SJSA1 (cell line): ENCODE measurements at places on chromosomes 3 and 15. TPM values are rescaled to one million over a fixed set of nuclear protein-coding genes. Genes with fewer than 3 reads are reported as not detected.

DNA sequence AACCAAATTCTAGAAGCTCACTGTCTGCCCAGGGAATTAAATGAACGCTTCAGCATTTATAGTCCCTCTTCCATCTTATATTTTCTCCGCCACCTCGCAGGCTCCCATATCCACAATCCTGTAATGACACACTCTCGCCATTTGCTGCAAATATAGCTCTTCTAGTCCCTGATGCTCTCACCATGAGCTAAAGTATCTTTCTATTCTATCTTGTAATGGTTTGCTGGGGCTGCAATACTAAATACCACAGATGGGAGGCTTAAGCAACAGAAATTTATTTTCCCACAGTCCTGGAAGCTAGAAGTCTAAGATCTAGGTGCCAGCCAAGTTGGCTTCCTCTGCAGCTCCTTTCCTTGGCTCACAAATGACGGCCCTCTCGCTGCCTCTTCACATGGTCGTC, 106.9 kb upstream of the NPHP3 start:
- DNase-seq = no peak
- no peak overlapping the region for H3K27ac ChIP-seq
- no peaks in the 10 kb centered on the region for H3K27me3 ChIP-seq
- no peaks in the 10 kb centered on the region for H3K4me1 ChIP-seq
- H3K36me3 ChIP-seq = no peaks in the 10 kb centered on the region

DNA sequence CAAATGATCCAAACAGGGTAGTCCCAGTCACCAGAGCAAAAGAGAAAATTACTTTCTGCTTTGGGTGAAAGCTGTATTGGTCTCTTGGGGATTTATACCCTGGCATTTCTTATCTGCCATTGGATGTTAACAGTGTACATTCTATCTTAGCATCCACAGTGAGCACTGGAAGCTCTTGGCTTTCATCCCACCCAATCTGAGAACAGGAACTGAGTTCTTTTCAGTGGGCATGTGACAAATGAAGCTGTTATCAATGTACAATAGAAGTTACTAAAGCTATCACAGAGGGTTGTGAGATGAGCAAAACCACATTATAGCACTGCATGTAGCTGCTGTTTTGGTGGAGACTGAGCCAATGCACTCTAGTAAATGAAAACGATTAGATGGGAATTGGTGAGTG, 300.7 kb downstream of the TUSC7 start:
- no peaks in the 10 kb centered on the region for H3K36me3 ChIP-seq
- DNase-seq = no peak
- no peak overlapping the region for H3K27ac ChIP-seq
- H3K4me3 ChIP-seq = no peak overlapping the region

- no peak for DNase-seq
- peaks cover 12% of the 10 kb centered on the region for H3K4me1 ChIP-seq
- H3K36me3 ChIP-seq = no peaks in the 10 kb centered on the region
- no peak overlapping the region for H3K27ac ChIP-seq
Measured at GRCh38 chr3:72105306-72105705, 320.4 kb upstream of the PROK2 start.

DNA sequence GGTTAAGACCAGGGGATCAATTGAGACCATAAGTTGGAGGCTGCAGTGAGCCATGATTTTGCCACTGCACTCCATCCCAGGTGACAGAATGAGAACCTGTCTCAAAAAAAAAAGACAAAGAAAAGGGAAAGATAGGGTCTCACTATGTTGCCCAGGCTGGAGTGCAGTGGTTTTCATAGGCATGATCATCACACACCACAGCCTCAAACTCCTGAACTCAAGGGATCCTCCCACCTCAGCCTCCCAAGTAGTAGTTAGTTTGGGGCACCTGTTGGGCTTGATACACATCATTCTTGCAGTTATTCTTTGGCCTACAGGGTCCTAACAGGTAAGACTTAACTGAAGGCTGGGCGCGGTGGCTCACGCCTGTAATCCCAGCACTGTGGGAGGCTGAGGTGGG, 42.1 kb downstream of the UBXN7 start:
- H3K27ac ChIP-seq = no peak overlapping the region
- H3K36me3 ChIP-seq = peaks cover 45% of the 10 kb centered on the region
- DNase-seq = no peak

LRRC49 gene
- total RNA-seq = 5.1 and 12.1 TPM in 2 replicates

TGM5 gene
- 0.24 TPM in 1 of 2 replicates, not detected in the other for total RNA-seq

DNA sequence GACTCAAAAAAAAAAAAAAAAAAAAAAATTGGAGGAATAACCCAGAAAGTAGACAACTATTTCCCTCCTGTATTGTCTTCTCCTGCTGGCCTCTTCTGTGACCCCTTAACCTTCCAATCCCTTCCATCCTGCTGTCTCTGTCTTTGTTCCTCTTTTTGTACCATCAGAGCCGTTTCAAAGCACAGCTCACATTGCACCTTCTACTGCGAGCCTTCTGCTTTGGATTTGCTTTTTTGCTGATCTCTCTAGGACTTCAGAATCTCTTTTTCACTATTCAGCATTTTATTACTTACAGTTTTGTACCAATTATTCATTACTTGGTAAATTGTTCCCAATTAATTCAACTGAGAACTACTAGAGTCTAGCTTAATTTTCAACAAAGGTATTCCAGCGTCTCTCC, 284.0 kb upstream of the TBL1XR1 start:
- H3K27me3 ChIP-seq = no peaks in the 10 kb centered on the region
- no peak overlapping the region for H3K27ac ChIP-seq
- no peaks in the 10 kb centered on the region for H3K36me3 ChIP-seq
- H3K4me3 ChIP-seq = no peak overlapping the region
- H3K4me1 ChIP-seq = peaks cover 24% of the 10 kb centered on the region

DNA sequence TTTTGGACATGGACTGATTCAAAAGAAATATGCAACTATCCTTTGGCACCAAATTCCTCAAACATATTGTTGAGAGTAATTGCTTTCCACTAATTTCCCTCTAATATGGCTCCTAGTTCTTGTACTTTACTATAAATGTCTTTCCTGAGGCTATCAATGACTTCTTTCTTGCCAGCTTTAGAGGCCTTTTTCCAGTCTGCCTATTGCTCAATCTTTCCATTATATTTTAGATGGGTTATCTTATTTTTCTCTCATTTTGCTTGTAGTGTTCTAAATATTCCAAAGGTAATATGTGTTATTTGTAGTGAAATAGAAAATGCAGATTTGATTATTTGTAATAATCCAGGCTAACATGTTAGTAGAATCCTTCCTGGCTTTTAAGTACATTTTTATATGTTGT, 11.5 kb upstream of the TEX9 start:
- H3K27ac ChIP-seq = no peak overlapping the region
- no peak for DNase-seq
- no peaks in the 10 kb centered on the region for H3K4me1 ChIP-seq
- H3K4me3 ChIP-seq = no peak overlapping the region

GRCh38 chr3:138202945-138203701, 16.0 kb downstream of the ARMC8 start:
- no peak overlapping the region for H3K4me3 ChIP-seq
- DNase-seq = no peak
- H3K27me3 ChIP-seq = no peaks in the 10 kb centered on the region
- H3K36me3 ChIP-seq = peaks cover 13% of the 10 kb centered on the region
- H3K4me1 ChIP-seq = 0 out of 2 replicates have a peak, but pooled peaks cover under 1% of the 10 kb centered on the region
- H3K27ac ChIP-seq = no peak overlapping the region

DNA sequence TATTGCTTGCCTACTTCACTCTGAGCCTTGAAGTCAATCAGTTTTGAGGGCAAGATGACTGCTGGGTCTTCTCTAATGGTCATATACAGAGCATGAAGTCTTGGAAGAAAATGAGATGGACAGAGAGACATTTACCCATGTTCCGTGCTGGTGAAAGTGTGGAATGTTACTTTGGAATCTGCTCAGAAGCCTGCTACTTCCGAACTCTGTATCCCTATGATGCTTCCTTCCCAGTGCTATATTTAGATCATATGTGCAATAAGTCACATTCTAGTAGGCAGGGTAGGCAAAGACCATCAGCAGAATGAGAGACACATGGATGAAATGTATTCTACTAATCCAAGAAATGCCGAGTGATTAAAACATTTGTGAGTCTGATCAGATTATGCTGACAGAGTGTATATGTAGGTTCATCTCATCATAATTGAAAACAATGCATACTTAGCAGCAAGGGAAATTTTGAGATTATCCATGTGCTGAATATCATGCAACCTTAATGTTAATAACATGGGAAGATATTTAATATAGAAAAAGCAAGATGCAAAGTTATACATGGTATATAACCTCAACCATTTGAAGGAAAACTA, 60.5 kb downstream of the RAB7A start:
- H3K36me3 ChIP-seq = no peaks in the 10 kb centered on the region
- no peak overlapping the region for H3K4me3 ChIP-seq
- H3K27me3 ChIP-seq = no peaks in the 10 kb centered on the region
- no peak overlapping the region for H3K27ac ChIP-seq
- no peak for DNase-seq
- H3K4me1 ChIP-seq = peaks cover 28% of the 10 kb centered on the region

GRCh38 chr3:88267847-88268246, 118.1 kb downstream of the C3orf38 start:
- DNase-seq = no peak
- H3K4me1 ChIP-seq = no peaks in the 10 kb centered on the region
- H3K27me3 ChIP-seq = no peaks in the 10 kb centered on the region
- H3K4me3 ChIP-seq = no peak overlapping the region
- no peak overlapping the region for H3K27ac ChIP-seq
- no peaks in the 10 kb centered on the region for H3K36me3 ChIP-seq

DNA sequence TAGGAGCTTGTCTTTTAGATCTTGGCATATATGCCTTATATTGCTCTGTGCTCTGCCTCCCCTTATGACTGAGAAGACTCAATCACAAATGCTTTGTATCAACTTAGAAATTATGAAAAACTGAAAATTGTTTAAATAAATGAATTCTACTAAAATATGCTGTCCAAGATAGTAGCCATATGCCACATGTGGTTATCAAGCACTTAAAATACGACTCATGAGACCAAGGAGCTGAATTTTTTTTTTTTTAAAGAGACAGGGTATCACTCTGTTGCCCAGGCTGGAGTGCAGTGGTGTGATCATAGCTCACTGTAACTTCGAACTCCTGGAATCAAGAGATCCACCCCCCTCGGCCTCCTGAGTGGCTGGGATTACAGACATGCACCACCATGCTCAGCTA, 118.3 kb downstream of the RFTN1 start:
- no peak overlapping the region for H3K27ac ChIP-seq
- peaks cover 35% of the 10 kb centered on the region for H3K4me1 ChIP-seq
- no peak overlapping the region for H3K4me3 ChIP-seq
- 0 out of 2 replicates have a peak, but pooled peaks cover 4% of the 10 kb centered on the region for H3K36me3 ChIP-seq
- H3K27me3 ChIP-seq = no peaks in the 10 kb centered on the region

- peaks cover 4% of the 10 kb centered on the region for H3K36me3 ChIP-seq
- peaks cover 10% of the 10 kb centered on the region for H3K4me1 ChIP-seq
- no peak overlapping the region for H3K27ac ChIP-seq
Measured at GRCh38 chr3:47473391-47473790, 2.4 kb downstream of the SCAP start.

GOLGA8Q gene
- total RNA-seq = 0.45 TPM in 1 of 2 replicates, not detected in the other

DNA sequence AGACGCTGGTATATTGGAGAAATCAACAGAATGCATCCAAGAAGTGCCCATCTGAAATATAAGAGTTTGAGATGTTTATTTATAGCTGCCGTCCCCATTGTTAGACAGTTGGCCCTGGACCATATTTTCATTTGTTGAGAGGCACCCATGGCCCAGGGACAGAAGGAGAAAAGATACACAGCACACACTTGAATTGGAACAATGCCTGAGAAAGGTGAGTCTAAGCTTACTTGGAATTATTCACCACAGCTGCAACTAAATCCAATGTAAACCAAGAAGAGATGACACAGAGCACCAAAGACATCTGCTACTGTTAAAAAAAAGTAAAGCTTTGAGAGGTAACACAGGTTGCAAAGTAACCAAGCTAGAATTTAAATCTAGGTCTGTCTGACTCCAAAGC, 525.5 kb upstream of the NAALADL2 start:
- H3K4me1 ChIP-seq = peaks cover 16% of the 10 kb centered on the region
- no peak overlapping the region for H3K27ac ChIP-seq
- no peak for DNase-seq
- H3K27me3 ChIP-seq = no peaks in the 10 kb centered on the region
- no peak overlapping the region for H3K4me3 ChIP-seq

ITPKA gene
- total RNA-seq = 4.4 and 5.7 TPM in 2 replicates

GRCh38 chr3:70071138-70071537, 71.6 kb downstream of the SAMMSON start:
- H3K27ac ChIP-seq = no peak overlapping the region
- peaks cover 11% of the 10 kb centered on the region; the same call in 1 of the 2 replicates for H3K27me3 ChIP-seq
- DNase-seq = no peak
- H3K4me1 ChIP-seq = peaks cover 7% of the 10 kb centered on the region; the same call in 1 of the 2 replicates

DNA sequence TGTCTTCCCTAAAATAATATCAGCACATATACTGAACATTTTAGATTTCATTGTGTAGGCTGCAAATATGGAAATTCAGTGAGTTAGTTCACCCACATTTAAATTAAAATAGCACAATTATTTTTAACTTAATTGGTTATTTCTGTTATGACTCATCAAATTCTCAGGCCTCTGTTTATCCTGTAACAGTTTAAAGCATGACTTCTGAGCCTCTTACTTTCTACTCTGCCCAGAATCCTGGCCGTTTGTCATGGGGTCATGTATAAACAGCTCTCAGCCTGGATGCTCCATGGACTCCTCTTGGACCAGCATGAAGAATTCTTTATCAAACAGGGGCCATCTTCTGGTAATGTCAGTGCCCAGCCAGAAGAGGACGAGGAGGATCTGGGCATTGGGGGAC, 12.2 kb downstream of the TUBGCP4 start:
- peaks cover 5% of the 10 kb centered on the region for H3K4me1 ChIP-seq
- H3K27ac ChIP-seq = no peak overlapping the region
- H3K4me3 ChIP-seq = no peak overlapping the region

DNA sequence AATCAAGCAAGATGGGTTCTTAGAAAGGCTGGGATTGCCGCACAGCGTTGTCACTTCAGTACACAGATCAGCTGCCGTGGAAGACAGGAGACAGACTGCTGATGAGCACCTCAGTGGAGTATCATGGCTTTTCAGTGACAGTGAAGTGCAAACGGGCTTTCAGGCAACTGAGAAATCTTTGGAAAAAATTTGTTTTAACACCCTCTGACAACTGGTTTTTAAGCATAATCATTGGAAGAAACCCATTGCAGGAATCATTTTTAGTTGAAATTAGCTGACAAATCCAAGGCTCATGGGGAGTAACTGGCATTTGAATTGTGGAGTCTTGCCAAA, 418.8 kb downstream of the OTOL1 start:
- H3K4me1 ChIP-seq = no peaks in the 10 kb centered on the region
- no peak for DNase-seq
- H3K27me3 ChIP-seq = no peaks in the 10 kb centered on the region
- no peaks in the 10 kb centered on the region for H3K36me3 ChIP-seq
- H3K4me3 ChIP-seq = no peak overlapping the region

- H3K36me3 ChIP-seq = no peaks in the 10 kb centered on the region
- H3K27me3 ChIP-seq = no peaks in the 10 kb centered on the region
- H3K27ac ChIP-seq = no peak overlapping the region
- DNase-seq = no peak
- peaks cover 25% of the 10 kb centered on the region for H3K4me1 ChIP-seq
Measured at GRCh38 chr3:33582234-33582633, 135.8 kb downstream of the CLASP2 start.

APOD gene
- not detected in 2 replicates for total RNA-seq

SAMD7 gene
- total RNA-seq = not detected in 2 replicates

GRCh38 chr15:101250341-101250831, 1.5 kb downstream of the CHSY1 start:
- peaks cover 54% of the 10 kb centered on the region for H3K36me3 ChIP-seq
- H3K4me3 ChIP-seq = peak overlapping the region; percentile 98
- H3K27me3 ChIP-seq = no peaks in the 10 kb centered on the region
- no peak for DNase-seq
- peaks cover 27% of the 10 kb centered on the region for H3K4me1 ChIP-seq

- DNase-seq = no peak
- H3K4me3 ChIP-seq = no peak overlapping the region
- H3K27me3 ChIP-seq = no peaks in the 10 kb centered on the region
- H3K4me1 ChIP-seq = no peaks in the 10 kb centered on the region
Measured at GRCh38 chr3:65587650-65588439, 450.9 kb downstream of the MAGI1 start.
